Tibial artery (tissue), 4 donors: ENCODE measurements at places on chromosomes 12 and 14.

- no peaks in the 10 kb centered on the region for H3K36me3 ChIP-seq
- no peaks in the 10 kb centered on the region for H3K4me1 ChIP-seq
- H3K27ac ChIP-seq, result no peak overlapping the region
- H3K27me3 ChIP-seq, result peaks cover 25% of the 10 kb centered on the region
- H3K4me3 ChIP-seq, result no peak overlapping the region
Observed at GRCh38 chr12:113413488-113413939, 8.7 kb upstream of the SDSL start.

- no peaks in the 10 kb centered on the region for H3K36me3 ChIP-seq
- H3K27me3 ChIP-seq, result no peaks in the 10 kb centered on the region
- no peak overlapping the region for H3K27ac ChIP-seq
Observed at GRCh38 chr14:57089901-57090300, 178.8 kb downstream of the EXOC5 start.

DNA sequence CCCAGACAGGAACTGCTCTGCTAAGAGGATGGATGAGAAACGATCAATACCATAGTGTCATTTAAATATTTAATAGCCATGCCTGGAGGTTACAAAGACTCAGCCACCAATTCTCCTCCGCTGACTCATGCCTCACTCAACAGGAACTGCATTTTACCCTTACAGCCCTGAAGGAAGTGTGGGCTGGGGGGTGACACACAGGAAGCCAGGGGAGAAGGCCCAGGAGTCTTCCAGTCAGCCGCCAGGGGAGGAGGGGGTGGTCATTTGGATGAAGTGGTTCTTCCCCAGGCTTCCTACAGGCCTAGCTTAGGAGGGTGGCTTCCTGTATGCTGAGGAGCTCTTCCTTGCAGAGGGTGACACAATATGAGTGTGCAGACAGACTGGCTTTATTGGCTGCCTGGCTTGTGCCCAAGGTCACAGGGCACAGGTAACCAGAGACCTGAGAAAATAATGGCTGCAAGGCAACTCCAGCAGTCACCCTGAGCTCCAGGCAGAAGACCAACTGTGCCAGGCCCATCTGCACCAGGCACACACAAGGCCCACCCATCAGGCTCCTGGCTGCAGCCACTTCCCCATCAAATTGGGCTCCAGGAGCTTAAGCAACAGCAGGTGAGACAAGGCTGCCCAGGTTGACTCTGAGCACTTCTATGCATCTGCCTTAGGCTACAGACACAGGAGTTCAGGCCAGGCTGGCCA, 30.6 kb upstream of the RPLP0 start:
- H3K27ac ChIP-seq, result peak overlapping the region; percentile 90
- no peaks in the 10 kb centered on the region for H3K36me3 ChIP-seq
- peaks cover 33% of the 10 kb centered on the region for H3K4me1 ChIP-seq
- DNase-seq, result no peak
- H3K27me3 ChIP-seq, result no peaks in the 10 kb centered on the region
- H3K4me3 ChIP-seq, result no peak overlapping the region

DNA sequence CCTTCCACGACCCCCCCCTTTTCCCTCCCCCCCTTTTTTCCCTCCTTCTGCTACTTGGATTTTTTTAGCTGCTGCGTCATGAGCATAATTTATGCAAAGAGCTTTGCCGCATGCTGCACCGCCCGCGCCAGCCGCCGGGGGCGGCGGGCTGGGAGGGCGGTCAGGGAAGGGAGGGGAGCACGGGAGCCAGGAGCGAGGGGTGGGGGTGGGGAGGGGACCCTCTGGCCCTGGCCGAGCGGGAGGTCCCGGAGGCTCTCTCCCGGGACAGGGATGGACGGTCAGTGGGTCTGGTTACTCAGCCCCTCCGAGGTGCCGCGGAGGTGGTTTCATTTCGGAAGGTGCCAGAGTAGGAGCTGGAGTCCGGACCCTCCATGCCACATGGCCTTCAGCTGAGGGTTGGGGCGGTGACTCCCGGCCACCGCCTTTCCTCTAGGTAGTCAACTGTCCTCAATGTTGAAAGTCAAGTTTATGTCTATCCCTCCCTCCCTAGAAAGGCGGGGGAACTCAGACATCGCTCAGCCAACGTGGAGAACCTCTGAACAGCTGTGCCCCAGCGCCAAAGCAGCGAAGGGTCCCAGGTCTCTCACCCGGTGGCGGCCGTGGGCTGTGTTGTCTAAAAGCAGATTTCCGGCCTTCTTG, at the start of gene POU6F1:
TSS of gene POU6F1 (minus strand) at position 95 of the 639 bp plus-strand sequence. CDS start 11,226 bp downstream, outside the sequence.
- H3K4me1 ChIP-seq, result peaks cover 13% of the 10 kb centered on the region
- peak within 1 kb of the TSS; percentile 82 for H3K4me3 ChIP-seq
- peak; percentile 86 for DNase-seq
- H3K36me3 ChIP-seq, result no peaks in the 10 kb centered on the region
- H3K27ac ChIP-seq, result peak within 1 kb of the TSS; percentile 98
